Articular chondrocyte of knee joint (primary cell): ENCODE measurements at places on chromosomes 6 and 20. TPM values are rescaled to one million over a fixed set of nuclear protein-coding genes. Genes with fewer than 3 reads are reported as not detected.

The MAP3K5 gene
- 7.6 and 16.2 TPM in 2 replicates for total RNA-seq

The WFDC2 gene
- 0.22 and 0.65 TPM in 2 replicates for total RNA-seq

The CFB gene
- 26.9 and 34.6 TPM in 2 replicates for total RNA-seq

The SIGLEC1 gene
- not detected in 2 replicates for total RNA-seq
